Daoy (cell line): ENCODE measurements at places on chromosomes 7 and 10. TPM values are rescaled to one million over a fixed set of nuclear protein-coding genes. Genes with fewer than 3 reads are reported as not detected.

DNA sequence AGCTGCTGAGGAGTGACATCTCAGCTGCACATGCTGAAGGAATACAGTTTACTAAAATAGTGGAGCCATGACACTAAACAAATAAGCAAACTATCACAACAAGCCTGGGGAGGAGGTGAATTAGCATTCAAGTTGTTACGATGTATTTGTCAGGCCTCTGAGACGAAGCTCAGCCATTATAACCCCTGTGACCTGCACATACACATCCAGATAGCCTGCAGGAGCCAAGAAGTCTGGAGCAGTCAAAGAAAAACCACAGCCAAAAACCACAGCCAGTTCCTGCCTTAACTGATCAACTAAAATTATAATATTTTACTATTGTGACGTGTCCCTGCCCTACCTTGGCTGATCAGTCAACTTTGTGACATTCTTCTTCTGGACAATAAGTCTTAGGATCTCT is 68.6 kb downstream of the NSUN6 start:
- peak; percentile 7 for DNase-seq

- no peak for DNase-seq
Observed at GRCh38 chr10:44206127-44206818, 178.6 kb downstream of the CXCL12 start.

Gene FAM25G
- total RNA-seq: not detected in 2 replicates

GRCh38 chr10:11424456-11425295 is 186.8 kb downstream of the USP6NL start:
- DNase-seq: peak; percentile 30

DNA sequence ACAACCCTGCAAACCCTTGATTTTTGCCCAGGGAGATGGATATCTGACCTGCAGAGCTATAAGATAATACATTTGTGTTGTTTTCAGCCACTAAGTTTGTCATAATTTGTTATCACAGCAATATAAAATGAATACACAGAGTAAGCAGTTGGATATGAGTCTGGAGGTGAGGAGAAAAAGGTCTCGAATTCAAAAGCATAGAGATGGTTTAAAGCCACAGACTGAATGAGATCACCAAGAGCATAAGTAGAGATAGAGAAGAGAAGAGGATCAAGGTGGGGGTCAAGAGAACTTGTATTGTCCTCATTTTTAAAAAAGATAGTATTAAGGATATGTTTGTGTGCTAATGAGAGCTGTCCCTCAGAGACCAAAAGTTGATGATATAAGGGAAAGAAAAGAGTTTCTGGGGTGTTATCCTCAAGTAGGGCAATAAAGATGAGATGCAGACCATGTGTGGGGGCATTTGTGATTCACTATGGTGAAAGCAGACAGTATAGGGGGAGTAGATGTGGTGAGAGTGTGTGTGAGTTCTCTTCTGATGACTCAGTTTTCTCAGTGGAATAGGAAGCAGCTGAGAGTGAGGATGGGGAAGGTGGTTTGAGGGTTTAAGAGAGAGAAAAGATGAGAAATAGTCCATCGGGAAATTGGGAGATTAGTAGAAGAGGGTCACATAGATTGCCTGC is 25.8 kb upstream of the PCGF5 start:
- peak; percentile 49 for DNase-seq

- DNase-seq: no peak
Observed at GRCh38 chr7:25084821-25085220, 40.2 kb downstream of the CYCS start.

Gene PON1
- not detected in 2 replicates for total RNA-seq

DNA sequence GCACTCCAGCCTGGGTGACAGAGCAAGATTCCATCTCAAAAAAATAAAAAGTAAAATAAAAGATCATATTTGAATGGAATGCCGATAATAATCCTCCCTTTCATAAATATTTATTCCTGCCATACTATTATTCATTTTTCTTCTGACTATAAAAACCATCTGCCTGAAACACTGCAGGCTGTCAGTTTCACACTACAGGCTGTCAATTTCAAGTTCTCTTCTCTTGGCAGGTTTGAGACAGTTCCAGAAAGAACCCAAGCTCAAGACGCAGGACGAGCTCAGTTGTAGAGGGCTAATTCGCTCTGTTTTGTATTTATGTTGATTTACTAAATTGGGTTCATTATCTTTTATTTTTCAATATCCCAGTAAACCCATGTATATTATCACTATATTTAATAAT is 18.2 kb upstream of the AGBL3 start:
- no peak for DNase-seq

DNA sequence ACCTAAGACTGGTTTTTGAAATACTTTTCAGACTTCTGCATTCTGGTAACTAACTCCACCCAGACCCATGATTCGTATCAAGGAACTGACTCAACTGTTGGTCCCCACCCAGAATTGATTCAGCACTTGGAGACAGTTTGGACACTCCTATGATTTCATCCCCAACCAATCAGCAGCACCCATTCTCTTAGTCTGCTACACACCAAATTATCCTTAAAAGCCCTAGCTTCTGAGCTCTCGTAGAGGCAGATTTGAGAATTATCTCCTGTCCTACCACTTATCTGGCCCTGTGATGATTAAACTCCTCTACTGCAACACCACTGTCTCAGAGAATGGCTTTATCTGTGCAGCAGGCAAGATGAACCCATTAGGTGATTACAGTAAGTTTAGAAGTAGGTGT is 7.7 kb upstream of the GSTO1 start:
- DNase-seq: no peak

Gene WNT8B
- total RNA-seq: not detected in 2 replicates

Gene MLXIPL
- 5.4 TPM in 1 of 2 replicates, not detected in the other for total RNA-seq

Gene SPDYE2
- total RNA-seq: not detected in 2 replicates

GRCh38 chr7:157791261-157791660 is 454.5 kb downstream of the DNAJB6 start:
- no peak for DNase-seq

DNA sequence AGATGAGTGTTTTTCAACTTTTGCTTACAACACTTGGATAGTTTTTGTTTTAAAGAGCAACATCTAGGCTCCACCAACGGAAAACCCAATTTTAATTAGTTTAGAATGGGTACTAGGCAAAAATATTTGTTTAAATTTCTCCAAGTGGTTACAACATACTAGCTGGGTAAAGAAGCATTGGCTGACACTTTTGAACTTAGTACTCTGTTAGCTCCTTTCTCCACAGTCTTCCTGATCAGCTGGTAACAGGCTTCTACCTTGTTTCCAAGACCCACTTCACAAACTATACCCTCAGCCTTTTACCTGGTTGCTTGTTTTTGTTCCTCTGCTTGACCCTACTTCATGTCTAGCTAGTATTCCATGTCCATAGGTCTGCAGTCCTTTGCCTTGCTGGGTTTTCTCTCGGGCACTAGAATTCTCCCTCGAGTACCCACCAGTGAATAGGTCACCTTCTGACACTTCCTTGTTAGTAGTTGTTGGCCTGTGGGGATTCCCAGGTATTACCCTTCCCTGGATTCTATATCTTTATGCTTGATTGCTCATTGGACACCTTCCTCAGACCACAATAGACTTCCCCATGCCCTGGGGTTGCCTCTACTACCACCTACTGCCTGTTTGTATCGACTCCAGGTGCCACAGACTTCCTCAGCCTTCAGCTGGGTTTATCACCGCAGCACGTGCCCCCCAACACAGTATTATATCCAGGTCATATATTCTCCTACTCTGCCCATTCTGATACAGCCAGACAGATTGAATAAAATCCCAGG is 42.0 kb downstream of the PRPS1L1 start:
- DNase-seq: no peak

Gene FAM24B
- 7.6 and 9.5 TPM in 2 replicates for total RNA-seq

DNA sequence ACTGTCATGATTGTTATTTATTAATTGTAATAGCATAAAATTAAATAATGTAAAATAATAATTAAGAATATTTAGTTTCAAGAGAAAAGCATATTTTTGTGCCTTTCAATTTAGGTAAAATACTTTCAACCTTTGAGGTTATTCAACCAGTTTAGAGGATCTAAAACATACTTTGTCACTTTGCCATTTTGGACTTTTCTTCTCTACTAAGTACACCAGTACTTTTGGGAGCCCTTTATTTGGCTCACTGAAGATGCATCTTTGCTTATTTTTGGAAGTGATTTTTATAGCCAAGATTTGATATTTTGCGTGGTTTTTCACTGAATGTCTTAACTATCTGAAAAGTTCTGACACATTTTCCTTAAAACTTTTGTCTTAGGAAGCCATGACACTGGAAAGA is 860.5 kb downstream of the SORCS1 start:
- DNase-seq: no peak

GRCh38 chr7:114942446-114943175 is 20.7 kb downstream of the MDFIC start:
- no peak for DNase-seq

DNA sequence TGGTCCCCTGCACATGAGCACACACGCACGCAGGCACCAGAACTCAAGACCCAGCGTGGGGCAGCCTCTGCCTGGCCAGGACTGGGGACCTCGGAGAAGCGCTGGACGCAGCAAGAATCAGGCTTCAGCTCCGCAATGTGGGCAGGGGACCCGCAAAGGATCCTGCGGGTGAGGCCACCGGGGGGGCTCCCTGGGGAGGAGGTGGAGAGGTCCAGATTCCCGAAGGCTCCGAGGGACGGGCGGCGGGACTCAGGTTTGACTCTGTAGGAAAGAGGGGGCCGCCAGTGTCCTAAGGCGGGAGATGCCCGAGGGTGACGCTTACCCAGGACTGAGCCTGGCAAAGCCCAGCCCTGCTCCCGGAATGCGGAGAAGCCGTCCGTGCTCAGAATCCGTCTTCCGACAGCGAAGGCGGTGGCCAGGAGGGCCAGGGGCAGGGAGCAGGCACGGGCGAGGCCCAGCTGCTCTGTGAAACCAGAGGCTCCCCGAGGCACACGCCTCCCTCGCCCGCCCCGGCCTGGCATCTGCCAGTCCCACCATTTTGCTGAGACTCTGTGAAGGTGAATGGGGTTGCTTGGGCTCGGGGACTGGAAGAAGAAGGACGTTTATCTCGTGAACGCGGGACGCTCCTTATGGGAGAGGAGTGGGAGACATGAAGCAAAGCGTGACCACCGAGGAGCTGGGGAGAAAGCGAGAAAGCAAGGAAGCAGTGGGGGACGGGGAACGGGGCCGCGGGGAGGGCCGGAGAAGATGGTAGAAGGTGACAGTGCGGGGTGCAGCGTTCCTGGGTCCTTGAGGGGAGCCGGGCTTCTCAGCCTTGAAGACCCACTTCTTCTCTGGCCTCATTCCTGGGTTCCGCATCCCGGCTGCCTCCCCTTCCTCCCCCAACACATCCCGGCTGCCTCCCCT is 489.2 kb downstream of the PTPRN2 start:
- no peak for DNase-seq

Gene MMD2
- not detected in 2 replicates for total RNA-seq

DNA sequence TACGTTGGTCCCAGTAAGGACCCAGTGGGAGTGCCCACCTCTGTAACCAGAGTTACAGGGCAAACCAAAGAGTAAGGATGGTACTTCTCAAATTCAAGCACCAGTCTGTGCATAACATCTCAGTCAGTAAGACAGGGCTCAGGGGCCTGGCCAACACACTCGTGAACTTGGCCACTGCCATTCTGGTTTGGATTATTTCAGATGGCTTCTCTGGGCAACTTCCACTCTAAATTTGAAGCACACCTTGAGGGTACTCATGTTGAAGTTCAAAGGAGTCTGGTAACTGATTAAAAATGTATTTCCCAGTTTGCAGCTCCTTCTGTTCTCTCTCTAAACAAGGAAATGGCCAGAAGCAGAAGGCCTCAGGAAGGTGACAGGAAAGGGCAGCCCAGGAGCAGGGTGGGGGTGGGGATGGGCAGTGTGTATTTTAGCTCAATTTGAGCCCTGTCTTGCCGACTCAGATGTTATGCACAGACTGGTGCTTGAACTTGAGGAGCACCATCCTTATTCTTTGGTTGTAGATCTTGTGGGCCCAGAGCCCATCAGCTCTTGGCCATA is 107.3 kb upstream of the GLI3 start:
- no peak for DNase-seq

- DNase-seq: no peak
Observed at GRCh38 chr10:116696919-116697318, 45.4 kb downstream of the HSPA12A start.

Gene GIGYF1
- total RNA-seq: 12.0 and 27.3 TPM in 2 replicates

DNA sequence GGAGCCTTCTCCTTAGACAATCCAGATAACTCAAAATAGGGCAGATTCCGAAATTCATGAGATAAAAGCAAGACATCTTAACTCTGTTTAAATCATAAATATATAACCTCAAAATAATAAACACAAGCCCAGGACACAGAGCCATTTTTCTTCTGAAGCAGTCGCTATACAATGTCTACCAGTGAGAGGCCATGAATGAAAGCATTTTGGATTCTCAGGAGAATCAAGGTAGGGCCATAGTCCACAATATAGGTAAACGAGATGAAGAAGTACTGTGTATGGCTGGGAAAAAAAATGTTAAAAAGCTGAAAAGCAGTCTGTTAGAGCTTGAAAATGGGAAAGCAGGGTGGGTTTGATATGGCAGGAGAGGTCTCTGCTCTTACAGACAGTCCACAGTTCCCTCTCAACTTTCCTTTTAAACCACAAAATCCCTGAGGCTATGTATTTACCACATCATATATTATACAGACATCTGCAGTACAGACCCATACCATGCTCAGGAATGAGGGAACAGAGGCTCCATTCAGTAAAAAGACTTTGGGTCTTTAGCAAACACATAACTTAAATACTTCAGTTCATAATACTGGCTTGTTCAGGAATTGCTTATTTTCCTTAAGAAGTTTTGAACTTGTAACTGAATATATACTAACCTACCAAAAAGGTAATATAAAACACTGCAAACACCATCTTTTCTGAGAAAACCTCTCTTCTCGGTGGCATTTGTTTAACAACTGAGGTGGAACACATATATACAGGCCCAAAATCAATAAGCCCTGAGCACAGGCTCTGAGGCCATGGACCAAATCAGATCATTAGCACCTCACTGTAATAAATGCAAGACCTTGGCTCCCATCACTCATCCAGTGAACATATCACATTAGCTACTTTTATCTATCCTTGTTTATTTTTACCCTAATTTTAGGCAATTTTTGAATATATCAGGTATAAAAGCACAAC is 109.3 kb downstream of the SORBS1 start:
- DNase-seq: no peak

Gene TWIST1
- total RNA-seq: 16.5 and 35.5 TPM in 2 replicates

DNA sequence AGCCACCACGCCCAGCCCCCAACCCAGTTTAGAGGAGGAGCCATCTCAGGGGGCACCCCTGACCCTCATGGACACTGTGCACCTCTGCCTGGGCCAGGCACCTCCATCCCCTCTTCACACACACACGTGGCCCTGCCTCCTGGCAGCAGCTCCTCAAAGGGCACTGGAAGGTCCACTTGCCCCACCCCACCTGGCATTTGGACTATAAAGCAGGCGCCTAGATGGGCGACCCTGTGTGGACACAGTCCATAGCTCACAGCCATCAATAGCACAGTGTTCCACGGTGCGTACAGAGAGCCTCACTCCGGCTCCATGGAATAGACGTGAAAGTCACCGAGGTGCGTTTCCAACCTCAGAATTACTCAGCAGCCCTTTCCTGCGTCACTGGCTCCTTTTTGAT is 41.0 kb downstream of the FKBP6 start:
- no peak for DNase-seq

Gene SDHAF3
- total RNA-seq: 22.6 and 52.0 TPM in 2 replicates

DNA sequence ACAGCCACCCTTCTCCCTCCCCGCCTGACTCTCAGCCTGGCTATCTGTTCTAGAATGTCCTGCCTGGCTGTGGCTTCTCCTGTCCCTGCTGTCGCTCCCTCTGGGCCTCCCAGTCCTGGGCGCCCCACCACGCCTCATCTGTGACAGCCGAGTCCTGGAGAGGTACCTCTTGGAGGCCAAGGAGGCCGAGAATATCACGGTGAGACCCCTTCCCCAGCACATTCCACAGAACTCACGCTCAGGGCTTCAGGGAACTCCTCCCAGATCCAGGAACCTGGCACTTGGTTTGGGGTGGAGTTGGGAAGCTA is 1.2 kb downstream of the EPO start:
- DNase-seq: no peak

- no peak for DNase-seq
Observed at GRCh38 chr10:29534590-29534989, 100.2 kb downstream of the SVIL start.
